A172 (cell line): ENCODE measurements at places on chromosomes 4 and X. TPM values are rescaled to one million over a fixed set of nuclear protein-coding genes. Genes with fewer than 3 reads are reported as not detected.

- no peak for DNase-seq
Observed at GRCh38 chr4:165118256-165118909, 5.7 kb upstream of the TMEM192 start.

- no peak for DNase-seq
Observed at GRCh38 chr4:117014236-117014635, 71.1 kb downstream of the TRAM1L1 start.

- DNase-seq: peak; percentile 62
Observed at GRCh38 chrX:65697915-65698796, 30.7 kb downstream of the MSN start.

- DNase-seq: no peak
Observed at GRCh38 chrX:150512461-150512901, 55.9 kb upstream of the MTM1 start.

DNA sequence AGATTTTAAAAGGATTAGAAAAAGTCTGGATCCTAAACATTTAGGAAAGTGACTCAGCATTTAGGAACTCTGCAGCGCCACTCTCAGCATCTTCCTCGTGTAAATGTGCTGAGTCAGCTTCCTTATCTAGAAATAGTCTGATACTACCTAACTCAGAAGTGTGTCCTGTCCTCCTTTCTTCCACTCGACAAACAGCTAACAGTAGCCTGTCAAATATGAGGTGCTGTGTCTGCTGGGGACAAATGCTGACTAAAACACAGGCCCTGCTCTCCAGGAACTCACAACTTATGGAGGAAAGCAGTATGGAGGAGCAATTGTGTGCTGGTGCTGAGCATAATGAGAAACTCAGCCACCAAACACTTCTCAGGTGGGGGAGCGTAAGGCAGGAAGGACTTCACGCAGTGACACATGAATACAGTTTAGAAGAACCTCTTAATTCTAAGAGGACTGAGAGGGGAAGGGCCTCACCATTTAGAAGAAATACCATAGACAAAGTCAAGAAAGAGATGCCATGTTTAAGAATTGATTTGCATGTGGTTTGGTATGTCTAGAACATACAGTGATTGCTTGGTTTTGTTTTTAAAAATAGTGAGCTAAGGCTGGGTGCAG is 125.3 kb downstream of the SOWAHB start:
- DNase-seq: peak; percentile 58

SULT1E1 gene
- not detected in 2 replicates for total RNA-seq

DNA sequence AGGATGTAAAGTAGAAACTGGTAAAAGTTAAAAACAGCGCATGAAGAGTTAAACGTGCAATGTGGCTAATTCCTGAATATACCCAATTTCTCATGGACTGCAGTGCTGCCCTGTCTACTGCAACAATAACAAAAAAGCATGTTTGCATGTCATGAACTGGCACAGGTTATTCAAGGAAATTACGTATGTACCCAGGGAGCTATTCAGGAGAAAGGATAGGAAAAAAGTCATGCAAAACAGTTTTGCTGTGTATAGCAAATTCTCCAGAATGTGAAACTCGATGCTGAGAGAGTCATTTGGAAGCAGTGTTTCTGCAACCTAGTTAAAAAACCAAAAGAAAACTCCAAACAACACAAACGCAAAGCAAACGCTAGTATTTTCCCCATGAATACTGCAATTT is 381.5 kb upstream of the PRKX start:
- no peak for DNase-seq

GPR50 gene
- total RNA-seq: not detected in 2 replicates

ATRX gene
- total RNA-seq: 49.1 and 96.9 TPM in 2 replicates

ACOX3 gene
- total RNA-seq: 21.9 and 26.5 TPM in 2 replicates

- no peak for DNase-seq
Observed at GRCh38 chrX:137172317-137172948, 138.6 kb upstream of the GPR101 start.

DNA sequence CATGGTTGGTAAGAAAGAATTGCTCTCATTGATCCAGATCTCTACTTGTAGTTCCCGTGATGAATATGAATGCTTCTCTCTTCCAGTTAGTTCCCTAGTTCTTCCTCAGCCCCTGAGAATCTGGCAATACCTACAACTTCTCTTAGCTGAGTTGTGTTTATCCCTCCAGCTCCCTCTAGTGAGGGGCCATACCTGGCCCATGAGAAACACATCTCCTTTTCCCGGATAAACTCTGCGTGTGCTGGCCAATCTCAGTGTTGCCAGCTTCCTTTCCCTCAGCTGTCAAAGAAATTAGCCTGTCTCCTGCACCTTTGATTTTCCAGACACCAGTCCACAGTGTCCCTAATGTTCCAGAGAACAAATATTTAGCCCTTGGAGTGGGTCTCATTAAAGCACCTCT is 5.7 kb downstream of the CBLL2 start:
- DNase-seq: no peak
